ENCODE measurements at places on chromosomes 6 and 20.
A peak's percentile ranks its signal among the peaks of the same experiment; 100 is the strongest.

- DNase-seq: no peak
These were observed 147.9 kb upstream of the SLC35B3 start for GRCh38 chr6:8583291-8583690.

- peak; percentile 36 for DNase-seq
These were observed 49.1 kb downstream of the NFATC2 start for GRCh38 chr20:51493346-51493791.

DNA sequence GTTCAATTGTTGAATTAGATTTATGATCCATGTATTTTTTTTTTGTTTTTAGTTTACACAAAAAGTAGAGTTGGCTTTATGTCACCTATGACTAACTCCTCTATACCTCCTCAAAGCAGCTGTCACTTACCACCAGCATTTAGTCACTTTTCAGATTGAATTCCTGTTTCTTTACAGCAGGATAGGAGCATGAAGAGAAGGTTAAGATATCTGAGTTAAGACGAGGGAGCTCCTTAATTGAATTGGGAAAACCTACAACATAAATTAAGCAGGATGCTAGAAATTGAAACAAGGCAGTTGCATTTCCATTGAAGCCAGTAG lies 237.2 kb downstream of the FARS2 start:
- no peak for DNase-seq

GRCh38 chr20:21808863-21809664 lies 103.6 kb downstream of the PAX1 start:
- no peak for DNase-seq

- no peak for DNase-seq
These were observed 116.3 kb downstream of the PCSK2 start for GRCh38 chr20:17343091-17343490.

- peak; percentile 15 for DNase-seq
These were observed 58.4 kb upstream of the ARMH2 start for GRCh38 chr6:24856901-24857670.

DNA sequence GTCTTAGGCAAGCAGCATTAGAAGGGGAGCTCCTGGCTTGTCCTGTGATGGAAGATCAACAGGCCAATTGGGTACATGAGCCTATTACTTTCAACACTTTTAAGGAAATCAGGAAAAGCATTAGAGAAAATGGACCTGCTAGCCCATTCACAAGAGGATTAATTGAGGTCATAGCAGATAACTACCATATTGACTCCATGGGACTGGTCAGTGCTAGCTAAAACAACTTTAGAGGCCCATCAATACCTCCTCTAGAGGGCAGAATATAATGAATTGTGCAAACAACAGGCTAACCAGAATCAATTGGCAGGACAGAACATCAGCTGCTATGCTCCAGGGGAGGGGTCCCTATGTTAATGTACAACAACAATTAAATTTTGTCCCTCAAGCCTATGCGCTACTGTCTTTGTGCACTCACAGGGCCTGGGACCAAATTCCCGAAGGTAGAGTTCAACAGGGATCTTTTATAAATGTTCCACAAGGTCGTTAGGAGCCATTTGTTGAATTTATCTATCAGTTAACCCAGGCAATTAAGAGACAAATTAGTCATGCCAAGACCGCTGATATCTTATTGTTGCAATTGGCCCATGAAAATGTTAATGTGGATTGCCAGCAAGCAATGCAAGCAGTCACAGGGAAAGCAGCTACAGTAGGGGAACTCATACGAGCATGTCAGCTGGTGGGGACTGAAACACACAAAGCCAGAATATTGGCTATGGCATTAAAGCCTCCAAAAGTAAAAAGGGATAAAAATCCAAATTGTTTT lies 106.6 kb upstream of the BTN3A2 start:
- DNase-seq: no peak

DNA sequence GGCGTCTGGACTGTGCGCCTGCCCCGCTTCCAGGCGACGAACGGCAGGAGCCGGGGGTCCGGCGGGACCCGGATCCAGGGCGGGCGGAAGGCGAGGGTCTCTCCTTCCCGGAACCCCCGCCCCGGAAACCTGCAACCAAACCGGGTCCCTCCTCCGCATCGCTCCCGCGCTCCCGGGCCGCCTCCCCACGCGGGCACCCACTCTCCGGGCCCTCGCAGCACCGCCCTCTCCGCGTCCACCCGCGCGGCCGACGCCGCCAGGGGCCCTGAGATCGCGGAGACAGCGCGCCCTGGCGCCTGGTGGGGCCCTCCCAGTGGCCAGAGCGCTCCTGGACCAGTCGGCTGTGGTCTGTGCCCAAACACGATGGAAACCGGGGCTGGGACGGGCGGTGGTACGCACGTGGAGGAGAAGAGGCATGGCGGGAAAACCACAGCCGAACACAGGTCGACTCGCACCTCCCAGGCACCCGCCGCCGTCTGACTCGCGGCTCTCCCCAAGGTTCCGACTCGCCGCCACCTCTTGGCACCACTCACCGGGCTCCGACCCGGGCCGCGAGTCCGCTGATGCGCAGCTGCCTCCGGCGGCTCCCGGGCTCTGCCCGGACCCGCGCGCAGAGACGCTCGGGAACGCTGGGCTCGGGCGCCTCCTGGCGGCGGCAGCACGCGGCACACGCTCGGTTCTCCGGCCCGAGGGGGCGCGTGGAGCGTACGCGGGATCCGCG lies 7.9 kb downstream of the NKX2-2 start:
- DNase-seq: peak; percentile 71

GRCh38 chr6:31187780-31188194 lies 17.3 kb upstream of the POU5F1 start:
- no peak for DNase-seq

DNA sequence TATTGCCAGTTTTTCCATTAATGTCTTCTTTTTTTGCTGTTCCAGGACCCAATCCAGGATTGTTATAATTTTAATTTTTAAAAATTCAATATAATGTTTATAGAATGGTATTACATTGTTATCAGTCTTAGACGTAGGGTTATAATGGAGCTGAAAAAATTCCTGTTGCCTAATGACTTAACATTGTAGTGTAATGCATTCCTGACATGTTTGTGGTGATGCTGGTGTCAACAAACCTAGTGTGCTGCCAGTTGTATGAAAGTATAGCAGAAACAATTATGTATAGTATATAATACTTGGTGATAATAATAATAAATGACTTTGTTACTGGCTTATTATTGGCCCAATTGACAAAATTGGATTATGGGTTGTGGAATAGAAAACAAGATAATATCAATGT lies 30.4 kb downstream of the KIZ start:
- no peak for DNase-seq

Data from CD4-positive, alpha-beta T cell treated with Interferon alpha-2 for 1 hour (primary cell).